ENCODE measurements at places on chromosomes 2 and 18.

DNA sequence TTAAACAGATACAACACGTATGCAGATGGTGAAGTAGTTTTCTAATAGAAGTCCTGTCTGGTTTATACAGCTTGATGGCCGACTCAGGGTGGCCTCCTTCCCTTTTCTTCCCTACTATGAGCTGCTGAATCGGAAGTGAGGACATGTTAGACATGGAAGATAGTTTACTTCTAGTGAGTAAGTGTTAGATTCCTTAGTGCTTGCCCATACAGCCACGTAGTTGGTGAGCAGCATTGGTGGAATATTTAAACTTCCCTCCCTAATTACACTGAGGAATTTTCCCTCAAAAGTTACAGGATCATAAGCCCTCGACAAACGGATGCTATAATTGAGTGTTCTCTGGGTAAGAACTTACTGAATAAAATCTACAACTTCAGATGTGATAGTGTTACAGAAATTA lies 52.1 kb downstream of the RHBDD1 start:
- DNase-seq = no peak

- DNase-seq = no peak
Observed at GRCh38 chr2:62176801-62177200, 19.1 kb upstream of the B3GNT2 start.

GRCh38 chr2:229943171-229943570 lies 20.9 kb downstream of the FBXO36 start:
- DNase-seq = no peak

- no peak for DNase-seq
Observed at GRCh38 chr2:27792759-27793158, 21.2 kb downstream of the MRPL33 start.
